Caki2 (cell line): ENCODE measurements at places on chromosomes 6 and 20. TPM values are rescaled to one million over a fixed set of nuclear protein-coding genes. Genes with fewer than 3 reads are reported as not detected.

DNA sequence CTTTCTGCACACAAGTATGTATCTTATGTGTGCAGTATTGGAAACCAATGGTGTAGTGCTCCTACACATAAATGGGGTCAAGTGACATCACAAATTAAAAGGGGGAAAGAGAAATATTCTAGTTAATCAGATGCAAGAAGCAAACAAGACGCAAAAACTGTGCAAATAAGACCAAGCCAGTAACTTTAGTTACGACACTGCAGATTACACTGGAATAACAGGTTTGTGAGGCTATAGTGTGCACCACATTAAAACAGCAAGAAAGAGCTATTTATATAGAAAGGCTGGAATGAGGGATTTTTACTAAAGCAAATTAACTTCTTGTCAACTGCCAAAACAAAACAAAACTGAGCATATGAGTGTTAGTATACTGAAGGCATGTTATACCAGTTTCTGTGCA, 45.8 kb downstream of the NR2E1 start:
- DNase-seq: no peak

- no peak for DNase-seq
Observed at GRCh38 chr6:10824297-10824696, 14.0 kb downstream of the MAK start.

- no peak for DNase-seq
Observed at GRCh38 chr20:38147163-38147562, 17.9 kb downstream of the TGM2 start.

Gene LRP11
- total RNA-seq: 18.8 and 23.2 TPM in 2 replicates

Gene ZNF391
- total RNA-seq: 0.06 and 4.0 TPM in 2 replicates
